Stimulated activated CD4-positive, alpha-beta T cell treated with anti-CD3 and anti-CD28 coated beads, Interleukin-1b, Interleukin-23, amount 100 ng/mL, for 1 hour (primary cell): ENCODE measurements at places on chromosomes 4 and X.

DNA sequence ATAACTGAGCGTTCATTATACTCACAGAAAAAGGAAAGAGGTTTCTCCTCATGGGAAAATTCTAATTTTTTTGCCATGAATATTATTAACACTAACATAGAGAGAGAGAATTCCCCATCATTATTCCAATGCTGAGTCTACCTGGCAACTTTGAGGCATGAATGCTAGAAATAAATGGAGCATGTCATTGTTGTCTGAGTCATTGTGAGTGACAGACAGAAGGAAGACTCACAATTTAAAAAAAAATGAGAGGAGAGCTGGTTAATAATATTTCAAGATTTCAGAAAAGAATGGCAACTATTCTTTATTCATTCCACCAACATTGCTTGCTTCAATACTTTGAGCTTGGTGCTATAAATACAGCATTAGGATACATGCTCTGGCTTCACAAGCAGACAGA lies 170.4 kb upstream of the HS3ST1 start:
- DNase-seq: no peak

DNA sequence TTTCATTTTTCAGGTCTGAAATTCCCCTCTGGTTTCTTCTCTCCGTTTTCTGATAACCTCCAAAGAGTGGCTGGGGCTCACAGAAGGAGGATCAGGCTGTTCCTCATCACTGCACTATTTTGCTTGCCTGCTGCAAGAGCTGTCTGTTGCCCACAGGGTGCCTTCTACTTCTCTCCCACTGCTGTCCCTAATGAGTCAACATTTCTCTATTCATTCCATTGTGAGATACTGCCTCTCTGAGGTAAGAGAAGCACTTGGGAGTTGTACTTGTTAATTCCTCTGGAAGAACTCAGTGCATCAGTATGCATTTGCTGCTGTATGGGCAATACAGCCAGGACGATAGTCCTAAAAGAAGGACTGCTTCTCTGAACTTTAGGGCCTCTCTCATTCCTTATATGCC lies 34.8 kb downstream of the CT47B1 start:
- DNase-seq: no peak

DNA sequence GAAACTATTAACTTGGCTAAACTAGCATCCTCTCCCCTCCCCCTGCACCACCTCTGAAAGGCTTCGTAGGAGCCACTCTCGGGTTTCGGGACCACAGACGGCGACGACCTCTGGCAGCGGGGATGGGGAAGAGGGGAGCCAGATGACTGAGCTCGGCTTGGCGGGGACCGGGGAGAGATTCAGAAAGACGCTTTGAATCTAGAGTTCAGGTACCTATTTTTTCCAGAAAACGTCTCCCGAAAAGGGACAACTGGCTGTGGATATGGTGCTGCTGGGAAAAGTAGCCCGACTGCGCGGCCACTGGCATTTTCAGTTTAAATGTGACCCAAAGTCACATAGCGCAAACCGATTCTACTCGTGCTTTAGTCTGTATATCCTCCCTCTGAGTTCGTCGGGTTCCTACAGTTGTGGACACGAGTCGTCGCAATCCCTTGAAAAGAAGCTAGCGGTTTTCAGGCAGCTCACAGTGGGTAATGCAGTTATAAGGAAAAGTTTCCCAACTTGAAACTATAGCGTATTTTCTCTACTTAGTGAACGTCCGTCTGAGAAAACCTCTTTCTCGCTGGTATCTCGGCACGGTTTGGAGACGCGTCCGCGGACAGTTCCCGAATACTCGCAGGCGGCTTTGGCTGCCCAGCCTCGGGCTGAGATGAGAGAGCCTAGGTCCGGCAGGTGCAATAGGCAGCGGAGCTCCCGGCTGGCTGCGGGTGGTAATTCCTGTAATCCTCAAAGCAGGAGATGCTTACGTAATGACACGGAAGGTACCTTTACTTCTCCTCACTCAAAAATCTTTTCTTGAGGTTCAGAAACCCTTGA lies 1.3 kb downstream of the PARM1 start:
- no peak for DNase-seq

- no peak for DNase-seq
These were observed 41.0 kb downstream of the FNIP2 start for GRCh38 chr4:158809611-158810486.

- no peak for DNase-seq
These were observed 170.0 kb upstream of the PPARGC1A start for GRCh38 chr4:24059839-24060238.

DNA sequence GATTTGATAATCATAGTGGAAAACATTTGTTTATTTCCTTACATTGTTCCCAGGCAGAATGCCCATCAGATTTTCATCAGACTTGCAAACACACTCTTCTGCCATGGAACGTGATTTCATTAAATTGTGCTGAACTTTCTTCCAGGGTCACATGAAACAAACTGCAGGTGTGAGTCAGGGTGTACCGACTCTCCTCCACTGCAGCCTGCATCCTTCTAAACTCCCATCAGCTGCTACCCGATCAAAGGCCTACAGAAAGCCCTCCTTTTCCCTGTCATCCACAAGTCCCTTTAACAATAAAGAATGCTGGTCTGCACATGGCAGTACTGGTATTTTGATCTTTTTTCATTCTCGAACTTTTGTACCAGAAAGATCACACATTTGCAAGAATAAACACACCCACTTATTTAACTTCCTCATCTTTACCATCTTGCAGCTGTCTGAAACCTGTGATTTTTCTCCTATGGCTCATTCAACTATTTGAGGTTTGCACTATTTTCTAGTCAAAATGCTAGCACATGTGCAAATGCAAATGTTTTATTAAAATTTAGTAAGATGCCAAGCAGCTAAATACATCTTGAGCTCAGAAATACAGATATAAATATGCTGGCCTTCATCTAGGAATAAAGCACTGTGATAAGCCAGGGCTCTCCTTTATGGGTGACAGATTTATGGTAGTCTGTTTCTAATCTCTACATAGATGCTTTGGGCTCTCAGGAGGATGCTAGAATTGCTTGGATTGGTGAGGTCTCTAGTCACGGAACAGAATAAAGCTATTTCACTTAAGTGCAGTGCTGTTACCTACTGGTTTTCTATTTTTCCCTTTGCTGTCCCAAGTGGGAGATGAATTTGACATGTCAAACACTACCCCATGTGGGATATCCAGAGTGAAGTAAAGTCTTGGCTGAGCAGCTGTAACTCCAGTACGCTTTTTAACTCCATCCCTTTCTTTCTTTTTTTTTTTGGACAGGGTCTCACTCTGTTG lies 25.8 kb upstream of the ARHGAP24 start:
- no peak for DNase-seq

DNA sequence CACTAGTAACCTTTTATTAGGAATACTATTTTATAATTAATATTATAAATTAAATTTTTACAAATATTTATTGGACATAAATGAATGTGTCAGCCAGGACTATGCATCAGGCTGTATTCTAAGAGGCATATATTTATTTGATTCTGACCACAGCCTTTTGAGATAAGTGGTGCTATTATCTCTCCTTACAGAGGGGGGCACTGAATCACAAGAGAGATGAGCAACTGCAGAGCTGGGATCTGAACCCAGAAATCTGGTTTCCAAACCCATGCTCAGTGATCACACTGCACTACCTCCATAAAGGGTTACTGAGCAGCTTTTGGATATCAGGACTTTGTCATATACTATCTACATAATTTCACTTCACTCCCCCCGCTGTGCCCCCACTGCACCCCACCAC lies 322.0 kb downstream of the TMA16 start:
- no peak for DNase-seq

- DNase-seq: no peak
These were observed 779.0 kb upstream of the INTU start for GRCh38 chr4:126853715-126854114.

GRCh38 chrX:66601522-66601921 lies 37.4 kb downstream of the EDA2R start:
- DNase-seq: no peak

DNA sequence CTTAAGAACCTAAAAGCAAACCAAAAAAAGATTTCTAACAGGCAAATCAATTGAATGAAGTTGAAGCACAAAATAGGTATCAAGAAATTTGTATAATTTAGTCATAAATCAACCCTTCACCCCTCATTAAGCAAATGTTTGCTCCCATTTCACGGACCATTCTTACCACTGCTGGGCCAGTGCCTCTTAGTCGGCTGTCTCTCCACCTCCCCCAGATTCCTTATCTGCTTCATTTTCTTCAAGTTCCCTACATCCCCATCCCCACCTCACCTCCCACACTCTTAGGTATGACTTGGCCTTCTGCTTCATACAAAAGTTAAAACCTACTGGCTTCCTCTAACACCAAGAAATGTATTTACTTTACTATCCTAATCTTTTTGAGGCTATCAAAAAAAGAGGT lies 11.8 kb downstream of the AASDH start:
- no peak for DNase-seq

- no peak for DNase-seq
These were observed 7.7 kb upstream of the GABRG1 start for GRCh38 chr4:46131498-46132057.

DNA sequence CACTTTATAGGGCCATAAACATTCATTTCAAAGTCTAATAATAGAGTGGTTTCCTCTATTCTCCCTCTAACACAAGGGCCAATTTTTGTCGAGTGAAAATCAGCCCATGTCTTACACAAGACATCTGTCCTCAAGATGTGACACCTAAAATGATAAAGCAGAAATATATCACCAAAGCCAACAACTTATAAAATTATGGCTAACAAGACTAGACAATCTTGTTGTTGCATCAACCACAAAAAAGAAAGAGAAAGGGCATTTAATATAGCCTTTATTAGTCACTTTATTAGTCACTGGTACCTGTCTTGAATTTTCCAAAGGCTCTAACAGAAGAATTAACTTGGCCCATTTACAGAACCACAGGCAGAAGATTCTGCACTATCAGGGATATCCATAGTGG lies 161.6 kb downstream of the SMIM20 start:
- DNase-seq: no peak

- DNase-seq: no peak
These were observed 39.3 kb upstream of the TXK start for GRCh38 chr4:48173056-48173991.

- no peak for DNase-seq
These were observed 132.2 kb upstream of the FAM47B start for GRCh38 chrX:34810364-34810763.
